ENCODE measurements at places on chromosomes 5 and 9.
A peak's percentile ranks its signal among the peaks of the same experiment; 100 is the strongest.

DNA sequence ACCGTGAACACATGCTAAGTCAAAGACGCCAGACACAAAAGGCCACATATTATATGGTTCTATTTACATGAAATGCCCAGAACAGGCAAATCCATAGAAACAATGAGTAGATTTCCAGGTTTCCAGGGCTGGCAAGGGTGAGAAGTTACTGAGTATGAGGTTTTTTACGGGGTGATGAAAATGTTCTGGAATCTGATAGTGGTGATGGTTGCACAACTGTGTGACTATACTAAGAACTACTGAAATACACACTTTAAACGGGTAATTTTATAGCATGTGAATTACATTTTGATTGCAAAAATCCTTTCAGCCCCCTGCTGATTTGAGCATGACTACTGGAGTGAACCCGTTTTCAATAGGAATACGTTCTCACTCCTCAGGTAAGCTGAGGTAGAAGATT is 46.7 kb upstream of the TBC1D9B start:
- peak; percentile 27 for DNase-seq

GRCh38 chr5:39361306-39361705 is 3.0 kb downstream of the C9 start:
- DNase-seq = no peak

DNA sequence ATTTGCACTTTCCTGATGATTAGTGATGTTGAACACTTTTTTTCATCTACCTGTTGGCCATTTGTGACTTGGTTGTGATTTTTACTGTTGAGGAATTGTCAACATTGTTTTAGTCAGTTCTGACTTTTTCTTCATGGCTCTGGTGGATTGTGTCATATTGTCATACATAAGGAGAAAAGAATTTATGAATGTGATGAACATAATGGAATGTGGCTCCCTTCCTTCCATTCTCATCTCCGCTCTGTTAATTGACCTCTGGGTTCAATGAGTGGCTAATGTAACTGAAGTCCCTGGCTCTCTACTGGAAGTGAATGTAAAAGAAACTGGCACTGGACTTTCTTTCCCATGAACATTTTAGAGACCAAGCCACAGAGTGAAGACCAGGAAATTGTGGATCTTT is 49.2 kb downstream of the KIAA1958 start:
- DNase-seq = peak; percentile 42

DNA sequence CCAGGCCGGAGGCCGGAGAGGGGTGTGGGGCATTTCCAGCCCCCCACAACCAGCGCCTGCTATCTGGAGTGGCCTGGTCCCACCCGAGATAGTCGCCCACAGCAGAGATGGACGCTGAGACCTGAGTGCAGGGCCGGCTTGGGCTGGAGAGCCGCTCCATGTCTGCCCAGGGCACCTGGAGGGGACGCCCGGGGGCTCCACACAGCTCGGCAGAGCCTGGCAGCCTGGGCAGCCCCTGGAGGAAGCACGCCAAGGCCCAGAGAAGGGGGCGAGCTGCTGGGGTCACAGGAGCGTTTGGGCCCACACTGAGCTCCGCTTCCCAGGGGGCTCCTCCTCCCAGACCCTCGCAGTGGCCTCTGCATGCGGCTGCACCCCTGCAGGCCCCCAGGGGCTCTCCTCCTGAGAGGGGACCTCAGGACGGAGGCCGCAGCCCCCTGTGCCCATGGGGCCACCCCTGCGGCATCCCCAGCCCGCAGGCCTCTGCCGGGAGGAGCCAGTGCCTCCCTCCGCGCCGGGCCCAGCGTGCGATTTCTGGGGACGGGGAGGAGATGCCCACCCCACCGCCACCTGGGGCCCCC is 42.2 kb upstream of the EGFL7 start:
- no peak for DNase-seq

- no peak for DNase-seq
Observed at GRCh38 chr5:16455668-16456067, 9.9 kb downstream of the ZNF622 start.

DNA sequence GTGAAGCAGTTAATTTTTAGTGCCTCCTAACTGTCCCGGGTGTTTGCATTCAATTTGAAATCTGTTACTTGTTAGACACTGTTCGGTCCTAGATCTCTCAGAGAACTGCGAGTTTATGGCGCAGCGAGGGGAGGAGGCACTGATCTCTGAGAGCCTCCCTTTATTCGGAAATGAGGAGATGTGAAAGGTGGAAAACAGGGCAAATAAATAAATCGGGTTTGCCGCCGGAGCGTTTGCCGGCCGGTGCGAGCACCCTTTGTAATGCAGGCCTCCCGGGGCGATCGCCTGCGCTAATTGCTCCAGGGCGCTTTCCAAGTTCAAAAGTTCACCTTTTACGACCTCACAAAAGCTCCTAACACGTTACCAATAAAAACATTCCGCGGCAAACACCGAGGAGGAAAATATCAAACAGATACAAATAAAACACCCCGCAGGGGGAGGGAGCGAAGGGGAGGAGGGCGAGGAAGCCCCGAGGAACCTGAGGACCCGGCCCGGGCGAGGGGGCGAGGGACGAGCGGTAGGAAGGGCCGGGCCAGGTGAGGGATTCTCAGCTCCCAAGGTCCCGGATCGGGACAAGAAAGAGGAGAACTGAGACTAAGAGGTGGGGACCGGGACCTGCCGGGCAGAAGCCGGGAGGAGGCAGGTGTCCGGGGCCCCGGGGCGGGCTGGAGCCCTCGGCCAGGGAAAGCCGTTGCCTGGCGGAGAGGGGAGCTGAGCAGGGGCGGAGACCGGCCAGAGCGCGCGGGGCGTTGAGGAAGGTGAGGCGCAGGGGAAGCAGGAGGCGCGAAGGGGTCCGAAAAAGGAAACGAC is 1.4 kb downstream of the NR6A1 start:
- no peak for DNase-seq

- DNase-seq = peak; percentile 32
Observed at GRCh38 chr9:96858018-96858573, 3.8 kb upstream of the ZNF782 start.

DNA sequence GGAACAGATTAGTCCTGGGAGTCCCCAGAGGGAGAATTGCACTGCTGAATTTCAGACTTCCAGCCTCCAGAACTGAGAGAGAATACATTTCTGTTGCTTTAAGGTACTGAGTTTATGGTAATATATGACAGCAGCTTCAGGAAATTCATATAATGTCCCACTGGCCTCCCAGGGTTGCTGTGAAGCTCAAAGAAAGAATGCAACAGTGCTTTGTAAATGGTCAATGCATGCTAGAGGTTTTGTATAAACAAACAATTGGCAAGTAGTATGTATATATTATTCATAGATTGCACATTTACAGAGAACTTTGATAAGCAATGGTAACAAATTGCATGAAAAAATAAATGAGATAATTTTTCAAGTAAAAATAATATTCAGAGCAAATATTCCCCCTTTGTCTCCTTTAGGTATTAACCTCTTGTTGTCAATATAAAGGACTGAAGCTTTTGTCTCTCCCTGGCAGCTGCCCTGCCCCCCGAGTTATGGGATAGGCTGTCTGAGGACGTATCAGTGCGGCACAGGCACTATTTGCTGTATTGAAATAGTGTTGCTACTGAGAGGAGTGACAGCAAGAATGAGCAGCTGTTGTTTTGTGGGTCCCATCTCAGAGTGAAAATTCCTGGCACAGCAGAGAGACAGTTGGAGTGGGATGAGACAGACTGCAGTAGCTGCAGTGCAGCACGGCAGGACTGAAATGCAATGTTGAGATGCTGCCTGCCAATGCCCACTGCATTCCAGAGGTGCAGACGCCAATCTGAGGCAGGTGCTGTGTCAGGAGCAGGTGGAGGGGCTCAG is 194.2 kb upstream of the GLRA1 start:
- no peak for DNase-seq

- DNase-seq = no peak
Observed at GRCh38 chr9:93659044-93659836, 82.9 kb downstream of the PHF2 start.

GRCh38 chr5:10474521-10475075 is 32.9 kb downstream of the ROPN1L start:
- peak; percentile 79 for DNase-seq

DNA sequence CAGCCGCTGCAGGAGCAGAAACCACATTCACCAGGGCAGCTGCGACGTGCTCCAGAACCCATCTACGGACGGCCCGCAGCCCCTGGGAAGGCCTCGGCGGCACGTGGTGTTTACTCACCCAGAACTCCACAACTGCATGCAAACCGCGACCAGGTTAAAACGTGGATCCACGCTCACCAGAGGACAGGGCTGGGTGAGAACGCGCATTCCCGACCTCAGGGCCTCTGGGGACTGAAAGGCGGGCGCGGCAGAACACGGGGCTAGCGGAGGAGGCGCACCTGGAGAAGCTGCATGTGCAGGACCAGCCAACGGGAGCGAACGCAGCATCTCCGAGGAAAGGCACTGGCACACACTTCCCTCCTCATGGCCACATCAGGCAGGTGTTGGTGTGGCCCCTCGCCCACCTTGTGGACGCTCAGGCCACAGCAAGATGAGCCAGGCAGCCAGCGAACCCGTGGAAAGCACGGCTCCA is 24.0 kb upstream of the CAMSAP1 start:
- no peak for DNase-seq

DNA sequence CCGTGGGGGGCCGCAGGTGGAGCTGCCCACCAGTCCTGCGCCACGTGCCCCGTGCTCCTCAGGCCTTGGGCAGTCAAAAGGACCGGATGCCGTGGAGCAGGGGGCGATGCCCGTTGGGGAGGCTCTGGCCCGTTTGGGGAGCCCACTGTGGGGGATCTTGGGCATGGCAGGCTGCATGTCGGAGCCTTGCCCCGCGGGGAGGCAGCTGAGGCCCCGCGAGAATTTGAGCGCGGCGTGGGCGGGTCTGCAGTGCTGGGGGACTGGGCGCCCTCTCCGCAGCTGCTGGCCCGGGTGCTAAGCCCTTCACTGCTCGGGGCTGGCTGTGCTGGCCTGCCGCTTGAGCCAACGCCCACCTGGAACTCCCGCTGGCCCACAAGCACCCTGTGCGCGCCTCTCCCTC is 445.6 kb upstream of the EDIL3 start:
- DNase-seq = no peak

DNA sequence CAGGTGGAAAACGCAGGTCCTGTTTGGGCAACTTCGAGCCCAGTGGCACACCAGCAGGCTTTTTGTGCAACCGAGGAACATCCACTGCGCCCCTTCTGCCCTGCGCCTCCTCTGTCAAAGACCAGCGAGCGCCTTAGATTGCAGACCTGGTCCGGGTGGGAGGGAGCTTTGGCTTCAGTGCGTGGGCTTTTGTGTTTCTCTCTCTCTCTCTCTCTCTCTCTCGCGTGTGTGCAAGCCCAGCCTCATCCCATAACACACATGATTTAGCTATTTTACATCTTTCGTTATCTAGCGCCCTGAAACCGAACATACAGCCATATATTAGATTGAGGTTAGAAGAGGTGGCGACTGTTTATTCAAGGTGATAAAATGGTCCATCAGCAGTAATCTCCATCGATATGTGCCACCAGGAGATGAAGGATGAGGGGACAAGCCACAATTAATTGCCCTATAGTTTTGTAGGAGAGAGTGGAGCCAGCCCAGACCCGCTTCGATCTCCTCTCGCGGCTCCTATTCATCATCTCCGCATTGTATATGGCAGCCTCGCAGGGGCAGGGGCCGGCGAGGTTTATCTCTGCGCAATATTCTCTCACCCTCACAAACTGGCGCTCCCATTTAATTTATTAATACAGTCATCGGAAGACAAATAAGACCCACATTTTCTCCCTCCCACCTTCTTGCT is 5.3 kb downstream of the PRDM6 start:
- no peak for DNase-seq

DNA sequence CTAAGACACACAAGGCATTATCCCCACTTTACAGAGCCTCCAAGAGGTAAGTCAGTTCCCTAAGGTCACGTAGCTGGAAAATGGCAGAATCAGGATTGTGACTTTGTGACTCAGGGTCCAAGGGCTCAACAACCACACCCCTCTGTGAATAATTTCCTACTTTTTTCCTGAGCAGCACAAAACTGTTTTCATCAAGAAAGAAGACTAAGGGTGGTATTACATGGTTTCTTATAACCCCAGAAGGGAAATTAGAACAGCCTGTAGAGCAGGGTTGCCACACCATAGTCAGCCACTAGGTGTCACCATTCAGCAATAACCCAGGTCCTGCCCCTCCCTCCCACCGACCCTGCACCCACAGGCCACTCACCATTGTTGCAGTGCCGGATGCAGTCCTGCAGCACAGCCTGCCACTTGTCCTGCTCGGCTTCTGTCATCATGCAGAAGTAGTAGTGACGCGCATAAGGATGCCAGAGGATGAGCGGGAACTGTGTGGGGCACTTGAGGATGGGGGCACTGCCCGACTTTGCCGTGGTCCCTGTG is 72.1 kb downstream of the LRSAM1 start:
- DNase-seq = no peak

DNA sequence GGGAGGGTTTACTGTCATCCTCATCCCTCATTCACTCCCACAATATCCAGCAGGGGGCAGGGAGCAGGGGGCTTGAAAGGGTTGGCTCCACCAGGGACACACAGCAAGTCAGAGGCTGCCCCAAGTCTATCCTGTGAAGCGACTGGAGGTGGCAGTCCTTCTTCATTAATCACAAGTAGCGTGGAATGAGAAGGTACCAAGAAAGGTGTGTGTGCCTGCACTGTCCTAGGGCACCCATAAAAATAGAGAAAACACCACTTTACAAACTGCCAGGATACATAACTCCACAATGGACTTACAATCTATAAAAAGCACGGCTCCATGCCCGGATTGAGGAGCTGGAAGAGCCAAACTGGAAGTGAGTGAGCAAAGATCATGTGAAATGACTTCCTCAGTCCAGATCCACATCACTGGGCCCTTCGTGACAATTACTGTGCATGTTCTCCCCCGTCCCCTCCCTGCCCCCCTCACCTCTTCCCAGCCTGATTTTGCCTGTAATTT is 183.9 kb downstream of the SLIT3 start:
- no peak for DNase-seq

- no peak for DNase-seq
Observed at GRCh38 chr9:79028101-79028500, 543.7 kb upstream of the TLE4 start.
